ENCODE measurements at places on chromosomes 2 and 18. TPM values are rescaled to one million over a fixed set of nuclear protein-coding genes. Genes with fewer than 3 reads are reported as not detected.

GRCh38 chr18:74351354-74351753, 35.7 kb downstream of the C18orf63 start:
- DNase-seq: no peak

- DNase-seq: no peak
Observed at GRCh38 chr2:195520671-195521155, 136.3 kb upstream of the SLC39A10 start.

GRCh38 chr18:2518473-2518872, 52.8 kb downstream of the METTL4 start:
- no peak for DNase-seq

DNA sequence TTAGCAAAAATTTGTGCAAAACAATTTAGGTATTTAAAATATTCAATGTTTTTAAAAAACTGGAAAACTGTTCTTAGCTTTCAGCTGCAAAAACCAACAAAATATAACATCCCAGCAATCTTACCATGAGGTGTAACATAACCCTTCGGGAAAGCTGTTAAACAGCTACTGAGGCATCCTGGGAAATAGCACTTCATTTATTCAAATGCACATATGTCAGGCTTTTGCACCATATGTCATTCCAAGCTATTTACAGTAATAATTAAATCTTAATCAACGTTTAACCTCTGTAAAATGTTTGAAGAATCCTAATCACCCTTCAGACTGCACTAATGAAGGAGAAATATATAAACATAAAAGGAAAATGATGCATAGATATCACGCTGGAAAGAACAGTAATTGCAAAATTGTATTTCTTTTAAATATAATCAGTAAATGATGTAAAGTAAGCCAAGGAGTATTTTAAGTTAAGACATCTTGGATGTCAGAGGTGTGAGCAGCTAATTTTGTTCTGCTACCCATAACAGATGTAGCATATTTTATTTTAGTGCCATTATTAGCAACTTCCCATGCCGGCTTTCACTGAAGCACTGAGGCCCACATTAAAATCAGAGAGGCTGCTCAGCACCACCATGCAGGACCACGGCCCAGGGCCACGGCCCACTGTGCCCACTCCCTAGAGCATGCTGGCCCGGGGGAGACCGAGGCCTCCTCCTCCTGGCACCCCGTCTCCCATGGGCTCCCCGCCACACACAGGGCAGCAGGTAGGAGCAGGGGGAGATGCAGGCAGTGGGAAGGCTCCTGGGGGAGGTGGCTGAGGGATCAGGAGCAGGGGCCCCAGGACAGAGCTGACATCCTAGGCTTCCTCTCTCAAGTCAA, 30.9 kb downstream of the EMX1 start:
- DNase-seq: no peak

DNA sequence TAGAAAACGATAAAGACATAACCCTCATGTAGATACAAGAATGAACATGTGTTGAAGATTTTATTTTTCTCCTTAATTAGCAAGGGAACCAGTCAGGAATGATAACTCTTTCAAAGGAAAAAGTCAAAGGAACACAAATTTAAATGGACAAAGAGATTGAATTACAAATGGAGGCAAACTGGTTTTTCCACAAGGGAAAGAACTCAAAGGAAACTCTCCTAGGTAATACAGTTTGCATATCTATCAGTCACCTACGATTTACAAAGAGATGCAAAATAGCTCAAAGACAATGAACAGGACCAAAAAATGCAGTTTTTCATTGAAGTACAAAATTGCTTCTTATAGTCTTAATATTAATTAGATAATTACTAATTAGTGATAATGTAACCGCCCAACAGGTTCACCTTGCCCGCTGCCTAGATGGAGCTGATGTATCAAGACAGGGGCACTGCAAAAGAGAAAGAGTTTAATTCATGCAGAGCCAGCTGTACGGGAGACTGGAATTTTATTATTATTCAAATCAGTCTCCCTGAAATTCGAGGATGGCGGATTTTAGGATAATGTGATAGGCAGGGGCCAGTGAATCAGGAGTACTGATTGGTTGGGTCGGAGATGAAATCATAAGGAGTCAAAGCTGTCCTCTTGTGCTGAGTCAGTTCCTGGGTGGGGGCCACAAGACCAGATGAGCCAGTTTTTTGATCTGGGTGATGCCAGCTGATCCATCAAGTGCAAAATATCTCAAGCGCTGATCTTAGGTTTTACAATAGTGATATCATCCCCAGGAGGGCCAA, 151.0 kb downstream of the TMEM17 start:
- DNase-seq: no peak

- no peak for DNase-seq
Observed at GRCh38 chr2:25310965-25311864, 30.5 kb downstream of the DNMT3A start.

- no peak for DNase-seq
Observed at GRCh38 chr2:9315280-9315847, 108.0 kb downstream of the ITGB1BP1 start.

GRCh38 chr2:160628811-160629210, 135.2 kb upstream of the RBMS1 start:
- no peak for DNase-seq

- no peak for DNase-seq
Observed at GRCh38 chr2:160457588-160457987, 36.0 kb downstream of the RBMS1 start.

GRCh38 chr2:24214880-24215279, 40.0 kb downstream of the FAM228A start:
- no peak for DNase-seq

GRCh38 chr2:25337276-25337675, 4.4 kb downstream of the DNMT3A start:
- DNase-seq: no peak

GRCh38 chr2:231640241-231640640, 47.6 kb downstream of the TEX44 start:
- no peak for DNase-seq

- DNase-seq: no peak
Observed at GRCh38 chr2:229169751-229170150, 101.3 kb downstream of the PID1 start.

DNA sequence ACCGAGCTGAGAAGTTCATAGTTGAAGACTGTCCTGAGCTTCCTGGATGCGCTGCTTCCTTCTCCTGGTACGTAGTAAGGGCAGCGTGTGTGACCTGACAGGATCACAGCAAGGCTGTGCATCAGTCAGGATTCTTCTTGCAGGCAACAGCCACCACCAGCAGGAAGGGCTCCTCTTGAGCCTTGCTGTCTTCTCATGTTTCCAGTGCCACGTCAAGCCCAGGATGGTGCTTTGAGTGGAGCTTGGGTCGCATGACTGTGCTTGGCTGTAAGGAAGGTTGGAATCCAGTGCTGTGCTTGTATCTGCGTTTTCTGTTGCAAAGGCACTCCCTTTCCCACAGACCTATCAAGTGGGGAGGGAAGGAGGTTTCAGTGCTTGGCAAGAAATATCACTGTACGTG, 194.3 kb downstream of the LDLRAD4 start:
- DNase-seq: no peak

DNA sequence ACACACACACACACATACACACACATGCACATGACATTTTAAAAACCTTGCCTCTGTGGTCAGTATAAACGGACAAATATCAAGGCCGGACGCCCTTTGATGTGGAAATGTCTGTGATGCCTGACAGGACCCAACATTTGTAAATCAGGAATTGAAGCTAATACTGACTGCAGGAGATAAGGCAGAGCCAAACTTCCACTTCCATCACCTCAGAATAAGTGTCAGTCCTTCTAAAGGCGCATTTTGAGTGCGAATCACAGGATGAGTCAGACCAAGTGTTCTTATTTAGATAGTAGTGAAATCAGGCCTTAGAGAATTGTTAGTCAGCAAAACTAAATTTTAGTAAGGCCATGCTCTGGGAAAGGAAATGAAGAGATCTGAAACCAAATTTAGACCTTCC, 211.7 kb upstream of the LRATD1 start:
- DNase-seq: no peak

GRCh38 chr2:217467331-217467730, 535.5 kb downstream of the TNS1 start:
- peak; percentile 82 for DNase-seq

DNA sequence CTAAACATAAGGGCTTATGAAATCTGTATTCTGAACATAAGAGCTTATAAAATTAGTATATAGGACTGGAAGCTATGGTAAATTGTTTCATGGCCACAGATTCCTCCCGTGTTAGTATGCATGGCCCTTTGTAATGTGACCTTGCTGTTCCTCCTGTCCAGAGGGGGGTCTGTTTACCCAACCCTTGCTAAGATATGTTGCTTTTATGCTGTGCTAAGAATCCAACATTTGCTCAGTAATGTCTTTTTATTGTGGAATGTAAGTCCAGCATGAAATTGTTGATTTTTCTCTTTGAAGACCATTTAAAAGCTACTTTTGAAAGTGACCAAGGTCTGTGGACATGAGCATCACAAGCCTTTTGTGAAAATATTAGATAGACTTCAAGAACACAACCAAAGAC, 485.4 kb downstream of the PARD3B start:
- no peak for DNase-seq

DNA sequence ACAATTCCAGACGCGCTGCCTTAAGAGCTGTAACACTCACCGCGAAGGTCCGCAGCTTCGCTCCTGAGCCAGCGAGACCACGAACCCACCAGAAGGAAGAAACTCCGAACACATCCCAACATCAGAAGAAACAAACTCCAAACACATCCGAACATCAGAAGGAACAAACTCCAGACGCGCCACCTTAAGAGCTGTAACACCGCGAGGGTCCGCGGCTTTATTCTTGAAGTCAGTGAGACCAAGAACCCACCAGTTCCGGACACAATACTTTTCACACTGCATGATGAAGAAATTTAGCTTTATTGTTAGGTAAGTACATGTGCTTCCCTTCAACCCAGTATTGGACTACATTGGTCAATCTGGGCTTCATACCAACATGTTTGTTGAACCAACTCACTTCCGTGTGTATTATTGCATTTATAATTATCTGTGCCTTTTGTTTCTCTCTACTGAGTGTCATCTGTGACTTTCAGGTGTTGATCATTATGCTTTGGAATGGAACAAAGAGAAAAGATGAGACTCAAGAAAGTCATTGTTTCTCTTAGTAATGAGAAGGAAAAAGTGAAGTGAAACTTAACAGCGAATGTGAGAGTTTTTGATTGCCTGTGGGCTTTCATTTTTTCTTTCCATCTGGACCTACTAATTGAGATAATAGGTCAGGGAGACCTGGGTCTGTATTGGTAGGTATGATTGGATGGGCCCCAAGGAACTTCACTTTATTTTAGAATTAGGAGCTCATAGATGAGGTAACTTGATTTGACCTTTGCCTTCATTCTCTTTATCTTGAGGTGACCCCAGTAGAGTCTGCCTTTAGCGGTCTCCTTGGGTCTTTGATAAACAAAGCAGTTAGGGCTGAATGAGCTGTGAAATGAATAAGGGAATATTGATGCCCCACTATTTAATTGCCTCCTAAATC, 76.1 kb upstream of the CAVIN2 start:
- no peak for DNase-seq

- DNase-seq: no peak
Observed at GRCh38 chr2:207437136-207437523, 92.6 kb upstream of the CREB1 start.

GRCh38 chr18:48313792-48314191, 95.4 kb downstream of the ZBTB7C start:
- DNase-seq: peak; percentile 35

GRCh38 chr2:127012215-127012614, 94.7 kb downstream of the BIN1 start:
- DNase-seq: no peak

DNA sequence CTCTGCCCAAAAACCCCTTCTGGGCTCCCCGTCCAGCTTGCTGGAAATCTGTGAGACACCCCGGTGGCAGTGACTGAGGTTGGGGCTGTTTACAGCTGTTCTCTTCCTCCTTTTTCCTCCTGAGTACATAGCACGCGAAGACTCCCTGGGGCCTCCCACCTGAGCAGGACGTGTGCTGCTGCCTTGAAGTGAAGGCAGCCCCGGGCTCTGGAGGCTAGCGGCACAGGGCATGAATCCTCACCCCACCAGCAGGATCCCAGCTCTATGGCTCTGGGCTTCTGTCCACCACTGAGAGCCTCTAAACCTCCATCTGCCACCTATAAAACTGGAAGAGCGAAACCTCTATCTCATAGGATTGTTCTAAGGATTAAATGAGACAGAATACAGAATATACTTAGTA, 182.5 kb downstream of the TMEM163 start:
- no peak for DNase-seq

DNA sequence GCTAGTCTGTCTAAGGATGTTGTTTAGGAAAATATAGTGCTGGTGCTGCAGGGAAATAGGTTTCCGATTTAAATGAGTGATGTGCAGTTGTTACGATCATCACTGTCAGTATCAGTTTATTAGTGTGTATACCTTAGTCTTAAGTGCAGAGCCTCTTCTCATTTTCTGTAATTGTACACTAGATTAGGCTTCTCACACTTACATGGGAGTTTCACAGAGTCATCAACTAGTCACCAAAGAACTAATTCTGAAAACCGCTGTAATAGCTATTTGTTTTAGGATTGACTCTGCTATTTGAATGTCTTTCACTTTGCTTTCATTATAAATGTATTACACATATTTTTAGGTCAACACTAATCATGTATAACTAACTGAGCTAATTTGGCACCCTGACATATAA, 99.8 kb upstream of the ZEB2 start:
- no peak for DNase-seq

DNA sequence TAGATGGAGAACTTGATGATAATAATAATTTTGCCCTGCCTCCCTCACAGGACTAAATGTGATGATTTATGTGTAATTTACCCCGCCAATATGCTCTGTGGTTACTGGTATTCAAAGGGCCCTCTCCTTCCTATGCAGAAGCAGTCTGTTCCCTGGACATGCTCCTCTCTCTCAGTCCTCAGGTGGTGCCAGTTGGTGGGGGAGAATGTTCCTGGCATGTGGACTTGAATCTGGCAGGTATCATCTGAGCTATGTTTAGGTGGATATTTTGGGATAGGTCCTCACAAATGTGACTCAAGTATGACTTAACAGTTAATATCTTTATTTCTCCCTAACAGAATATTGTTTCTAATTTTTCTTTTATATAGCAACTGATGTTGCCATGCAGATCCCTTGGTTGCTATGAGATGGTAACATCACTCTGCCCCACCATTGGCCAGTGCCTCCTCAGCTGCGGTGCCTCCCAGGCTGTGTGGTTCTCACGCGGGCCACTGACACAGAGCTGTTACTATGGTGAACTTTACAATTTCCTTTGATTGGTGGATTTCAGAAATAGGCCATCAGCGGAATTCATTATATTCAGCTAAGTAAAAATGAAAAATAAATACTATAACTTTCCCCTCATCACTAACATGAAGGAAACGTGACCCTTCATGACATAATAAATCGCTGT, 106.7 kb upstream of the PELI1 start:
- DNase-seq: no peak

Gene SMARCAL1
- 14.5 TPM for total RNA-seq

Gene CHMP1B
- total RNA-seq: 44.0 TPM

Gene ZNF804A
- 0.76 TPM for total RNA-seq

Gene TYW5
- 6.0 TPM for total RNA-seq

Gene SERPINB2
- 0.46 TPM for total RNA-seq

Gene ANKAR
- total RNA-seq: 14.1 TPM

Gene UGT1A3
- not detected for total RNA-seq

Gene SOX11
- total RNA-seq: not detected

Gene NPAS2
- 30.1 TPM for total RNA-seq

Gene NAT8
- not detected for total RNA-seq

Gene SLC5A7
- not detected for total RNA-seq

All from posterior vena cava (tissue), 2 donors.